ENCODE measurements at places on chromosomes 5 and 9.

DNA sequence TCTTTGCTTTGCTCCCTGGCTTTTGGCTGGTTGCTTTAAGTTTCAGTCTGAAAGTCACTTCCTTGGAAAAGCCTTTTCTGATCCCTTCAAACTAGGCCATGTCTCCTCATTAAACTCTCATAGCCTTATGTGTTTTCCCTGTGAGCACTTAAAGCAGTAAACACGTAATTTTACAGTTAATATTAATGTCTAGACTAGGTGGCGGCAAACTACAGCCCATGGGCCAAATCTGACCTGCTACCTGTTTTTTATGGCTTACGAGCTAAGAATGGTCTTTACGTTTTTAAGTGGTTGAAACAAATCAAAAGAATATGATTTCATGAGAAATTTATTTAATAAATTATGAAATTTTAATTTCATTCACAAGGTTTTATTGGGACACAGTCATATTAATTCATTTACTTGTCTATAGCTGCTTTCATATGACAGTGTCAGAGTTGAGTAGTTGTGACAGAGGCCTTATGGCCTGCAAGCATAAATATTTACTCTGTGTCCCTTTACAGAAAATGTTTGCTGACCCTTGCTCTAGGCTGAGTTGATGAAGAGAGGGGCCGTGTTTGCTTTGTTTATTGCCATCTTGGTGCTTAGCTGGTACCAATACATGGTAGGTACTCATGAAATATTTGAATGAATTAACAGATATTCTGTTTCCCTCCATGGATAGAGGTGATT lies 7.4 kb downstream of the SLC44A1 start:
- DNase-seq, result no peak

- no peak for DNase-seq
These were observed 124.8 kb downstream of the RGS3 start for GRCh38 chr9:113588242-113588810.

GRCh38 chr9:32863291-32863690 lies 80.0 kb downstream of the TMEM215 start:
- no peak for DNase-seq

DNA sequence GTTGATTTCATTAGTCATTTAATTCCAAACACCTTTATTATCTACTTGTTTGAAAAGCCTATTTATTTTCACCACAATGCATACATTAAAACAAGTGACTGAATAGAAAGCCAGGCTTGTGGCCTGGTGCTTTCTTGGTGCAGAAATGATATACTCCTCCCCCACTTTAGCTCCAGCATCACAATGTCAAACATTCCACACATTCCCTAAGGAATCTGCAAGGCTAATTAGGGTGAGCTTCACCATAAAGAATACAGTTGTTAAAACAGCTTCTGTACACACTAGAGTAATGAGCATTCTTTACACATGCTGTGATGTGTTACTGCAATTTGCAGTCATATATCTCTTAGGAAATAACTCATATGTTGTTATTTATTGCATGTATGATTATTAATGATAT lies 705.7 kb downstream of the CETN3 start:
- DNase-seq, result no peak

GRCh38 chr5:64612344-64612961 lies 77.8 kb upstream of the SHISAL2B start:
- DNase-seq, result no peak

- no peak for DNase-seq
These were observed 41.2 kb upstream of the ABCA1 start for GRCh38 chr9:104969116-104969515.

GRCh38 chr5:139712412-139712811 lies 64.3 kb downstream of the CXXC5 start:
- DNase-seq, result no peak

DNA sequence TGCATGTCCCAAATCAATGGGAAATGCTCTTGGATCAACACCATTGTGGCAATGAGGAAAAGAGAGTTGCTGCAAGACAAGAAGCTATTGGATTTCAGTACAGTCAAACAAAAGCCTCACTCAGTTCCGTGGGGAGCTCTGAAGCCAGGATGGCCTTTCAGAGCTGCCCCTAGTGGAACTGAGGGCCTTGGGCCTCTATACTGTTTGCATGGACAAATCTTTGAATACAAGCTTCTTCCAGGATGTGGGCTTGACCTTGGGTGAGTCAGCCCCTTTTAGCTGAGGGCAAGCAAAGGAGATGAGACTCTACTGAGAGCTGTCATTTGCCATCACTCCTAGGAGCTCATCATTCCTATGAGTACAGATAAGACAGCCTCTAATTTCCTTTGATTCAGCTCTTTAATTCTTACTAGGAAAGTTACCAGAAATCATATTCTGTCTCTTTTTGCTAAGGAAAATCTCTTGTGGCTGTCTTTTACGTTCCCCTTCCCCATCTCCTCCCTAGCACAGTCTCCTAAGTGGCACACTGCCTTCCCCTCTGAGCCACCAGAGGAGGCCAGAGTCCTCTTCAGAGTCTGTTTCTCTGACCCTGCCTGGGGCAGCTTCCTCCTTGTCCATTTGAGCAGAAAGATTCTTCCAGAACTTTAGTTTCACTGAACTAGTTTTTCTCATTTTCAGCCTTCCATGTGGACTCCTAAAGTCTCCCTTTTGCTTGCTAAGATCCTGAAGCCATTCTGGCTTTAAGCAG lies 168.8 kb upstream of the POC5 start:
- DNase-seq, result peak; percentile 2

DNA sequence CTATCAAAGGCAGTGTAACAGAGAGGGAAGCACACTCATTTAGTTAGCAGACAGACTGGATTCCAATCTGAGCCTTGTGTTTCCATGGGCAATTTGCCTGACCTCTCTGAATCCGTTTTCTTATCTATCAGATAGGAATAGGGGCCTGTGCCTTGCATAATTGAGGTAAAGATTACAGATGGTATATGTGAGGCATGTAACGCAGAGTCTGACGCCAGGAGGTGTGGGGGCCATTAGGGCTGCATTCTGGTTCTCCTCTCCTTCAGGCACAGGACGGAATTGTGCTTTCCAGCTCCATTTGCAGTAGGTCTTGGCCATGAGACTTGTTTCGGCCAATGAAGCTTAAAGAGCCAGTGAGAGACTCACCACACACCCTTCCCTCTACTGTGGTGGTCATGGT lies 97.6 kb downstream of the FRMD3 start:
- DNase-seq, result no peak

- DNase-seq, result no peak
These were observed 363.8 kb downstream of the LRRC70 start for GRCh38 chr5:62942384-62942783.

DNA sequence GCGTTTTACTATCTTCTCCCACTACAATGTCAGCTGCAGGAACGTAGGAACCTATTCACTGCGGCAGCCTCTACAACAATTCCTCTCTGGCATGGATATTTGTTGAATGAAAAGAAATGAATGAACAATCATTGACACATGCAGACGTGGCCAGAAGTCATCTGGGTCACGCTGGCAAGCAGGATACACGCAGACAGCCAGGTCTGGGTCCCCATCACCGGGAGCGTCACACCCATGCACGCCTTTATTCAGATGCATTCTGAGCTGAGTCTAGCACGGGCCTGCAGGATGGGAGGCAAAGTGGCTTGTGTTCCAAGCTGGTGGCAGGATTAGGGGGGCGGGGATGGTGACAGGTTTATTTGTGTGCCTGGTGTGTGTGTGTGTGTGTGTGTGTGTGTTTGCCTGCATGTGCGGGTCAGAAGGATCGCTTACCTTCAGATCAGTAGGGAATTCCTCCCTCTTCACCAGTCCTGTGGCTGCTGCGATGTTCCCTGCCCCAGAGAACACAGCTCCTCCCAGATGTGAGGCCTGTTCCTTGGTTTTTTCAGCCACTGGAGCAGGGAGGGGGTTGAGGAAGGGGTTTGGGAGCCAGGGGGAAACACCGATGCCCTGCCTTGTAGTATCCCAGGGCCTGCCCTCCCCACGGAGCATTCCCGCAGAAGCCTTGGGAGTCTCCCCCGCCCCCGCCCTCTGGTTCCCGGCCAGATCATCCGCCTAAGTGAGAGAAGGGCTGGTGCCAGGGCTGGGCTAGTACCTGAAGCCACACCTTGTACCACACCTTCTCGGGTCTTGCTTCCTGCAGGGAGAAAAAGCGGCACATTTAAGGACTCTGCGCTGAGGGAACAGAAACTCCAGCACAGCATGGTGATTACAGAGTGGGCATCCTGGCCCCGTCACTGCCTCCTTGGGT lies 4.1 kb downstream of the SNCB start:
- no peak for DNase-seq

GRCh38 chr5:126683912-126684311 lies 83.2 kb downstream of the PHAX start:
- no peak for DNase-seq

- no peak for DNase-seq
These were observed 59.5 kb upstream of the SYNPO start for GRCh38 chr5:150580917-150581316.

DNA sequence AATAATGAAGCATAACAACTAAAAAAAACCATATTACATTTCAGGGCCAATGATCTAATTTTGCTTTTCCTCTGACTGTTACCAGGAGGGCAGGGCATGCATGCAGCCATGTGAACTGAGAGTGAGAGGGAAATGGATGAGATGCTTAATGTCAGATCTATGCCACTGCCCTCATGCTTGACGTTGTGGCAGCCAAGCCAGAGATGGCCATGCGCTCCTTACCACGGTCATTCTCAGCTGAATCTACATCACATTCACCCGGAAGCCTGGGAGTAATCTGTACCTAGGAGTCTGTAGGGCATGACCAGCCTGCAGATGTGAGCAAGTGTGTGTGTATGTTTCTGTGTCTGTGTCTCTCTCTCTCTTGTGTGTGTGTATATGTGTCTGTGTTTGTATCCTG lies 183.7 kb downstream of the KDM4C start:
- DNase-seq, result no peak

GRCh38 chr9:6641961-6642360 lies 3.6 kb downstream of the GLDC start:
- no peak for DNase-seq

DNA sequence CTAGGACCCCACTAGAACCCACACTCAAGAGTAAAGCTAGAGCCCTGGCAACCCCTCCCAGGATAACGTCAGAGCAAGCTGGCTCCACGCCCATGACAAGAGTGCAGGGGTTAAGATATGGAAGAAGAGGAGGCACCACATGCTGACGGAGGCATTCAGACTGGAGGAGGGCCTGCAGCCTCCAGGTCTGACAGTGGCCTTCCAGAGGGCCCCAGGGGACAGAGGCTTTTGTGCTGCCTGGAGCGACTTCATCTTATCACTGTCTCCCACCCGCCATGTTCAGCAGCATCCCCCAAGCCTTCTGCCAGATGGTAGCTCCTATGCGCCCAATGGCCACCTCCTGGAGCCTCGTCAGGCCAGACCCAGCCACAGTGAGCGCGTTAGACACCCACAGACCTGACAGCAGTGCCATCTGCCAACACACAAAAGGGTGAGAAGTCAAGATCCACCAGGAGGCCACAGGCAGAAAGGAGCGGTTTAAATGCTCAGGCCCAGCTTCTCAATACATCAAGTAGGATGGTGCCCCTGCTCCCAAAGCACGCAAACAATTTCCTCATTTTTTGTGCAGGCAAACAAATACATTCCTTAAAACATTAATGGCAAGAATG lies 65.8 kb downstream of the C5orf15 start:
- no peak for DNase-seq

- DNase-seq, result no peak
These were observed 97.4 kb downstream of the PBX3 start for GRCh38 chr9:125844611-125845010.

DNA sequence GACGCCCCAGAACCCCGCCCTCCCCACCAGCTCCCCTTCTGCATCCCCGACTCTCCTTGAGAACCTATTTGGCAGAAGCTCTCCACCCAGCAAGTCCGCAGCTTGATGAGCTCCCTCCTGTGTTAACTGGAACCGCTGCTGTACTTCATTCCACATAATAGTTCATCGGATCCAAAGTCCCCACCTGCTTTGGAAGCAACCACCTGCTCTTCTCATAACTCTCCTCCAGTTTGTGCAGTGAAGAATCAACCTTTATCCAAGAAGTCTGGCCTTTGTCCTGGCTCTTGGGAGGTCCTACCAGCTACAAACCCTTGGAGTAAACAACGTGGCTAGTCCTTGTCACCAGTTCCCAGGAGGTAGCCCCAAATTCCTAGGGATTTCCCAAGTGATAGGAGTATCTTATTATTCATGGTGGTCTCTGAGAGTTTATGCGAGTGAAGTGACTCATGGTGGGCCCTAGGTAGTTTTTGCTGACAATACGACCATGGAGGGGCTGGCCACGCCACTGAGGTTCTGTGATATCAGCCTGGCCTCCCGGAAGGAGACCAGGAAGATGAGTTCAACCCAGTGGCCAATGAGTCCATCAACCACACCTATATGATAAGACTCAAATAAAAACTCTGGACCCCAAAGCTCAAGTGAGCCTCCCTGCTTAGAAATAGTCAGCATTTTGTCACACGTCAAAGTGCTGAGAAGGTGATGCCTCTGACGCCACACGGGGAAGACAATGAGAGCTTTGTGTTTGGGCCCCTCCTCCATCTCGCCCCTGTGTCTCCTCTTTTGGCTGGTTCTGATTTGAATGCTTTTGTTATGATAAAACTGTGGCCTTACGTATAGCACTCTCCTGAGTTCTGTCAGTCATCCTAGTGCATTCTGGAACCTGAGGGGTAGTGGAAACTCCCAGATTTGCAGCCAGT lies 3.6 kb upstream of the IL4 start:
- no peak for DNase-seq

GRCh38 chr5:87195104-87195591 lies 72.5 kb upstream of the RASA1 start:
- DNase-seq, result no peak

- DNase-seq, result no peak
These were observed 273.2 kb upstream of the CDH9 start for GRCh38 chr5:27311544-27311943.

DNA sequence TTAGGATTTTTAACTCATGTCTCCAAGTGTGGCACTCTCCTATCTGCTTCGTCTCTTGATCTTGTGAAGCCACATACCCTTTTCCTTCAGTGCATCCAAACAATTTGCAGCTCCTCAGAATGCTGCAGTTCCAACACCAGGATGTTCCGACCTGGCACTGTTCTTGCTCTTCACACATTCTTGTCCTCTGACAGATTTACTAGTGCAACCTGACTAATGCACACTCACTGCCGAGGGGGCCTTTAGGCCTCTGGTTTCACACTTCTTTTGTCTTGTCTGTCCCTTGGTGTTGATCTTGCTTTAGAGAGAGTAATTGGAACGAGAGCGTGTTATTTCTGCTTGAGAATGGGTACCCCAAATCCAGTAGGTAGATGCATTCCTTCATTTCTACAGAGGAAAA lies 15.0 kb downstream of the ARHGAP26 start:
- no peak for DNase-seq
